Spinal cord (tissue), 10 donors: ENCODE measurements at places on chromosomes 3 and 15.

- DNase-seq: no peak
Observed at GRCh38 chr15:48622237-48622636, 23.3 kb downstream of the FBN1 start.

- DNase-seq: no peak
Observed at GRCh38 chr15:30963681-30964080, 27.7 kb downstream of the MTMR10 start.

GRCh38 chr3:22935040-22935439 lies 268.1 kb upstream of the UBE2E2 start:
- no peak for DNase-seq

GRCh38 chr3:149145974-149146373 lies 16.5 kb downstream of the HPS3 start:
- no peak for DNase-seq

GRCh38 chr15:42858540-42858939 lies 62.0 kb downstream of the TTBK2 start:
- no peak for DNase-seq

DNA sequence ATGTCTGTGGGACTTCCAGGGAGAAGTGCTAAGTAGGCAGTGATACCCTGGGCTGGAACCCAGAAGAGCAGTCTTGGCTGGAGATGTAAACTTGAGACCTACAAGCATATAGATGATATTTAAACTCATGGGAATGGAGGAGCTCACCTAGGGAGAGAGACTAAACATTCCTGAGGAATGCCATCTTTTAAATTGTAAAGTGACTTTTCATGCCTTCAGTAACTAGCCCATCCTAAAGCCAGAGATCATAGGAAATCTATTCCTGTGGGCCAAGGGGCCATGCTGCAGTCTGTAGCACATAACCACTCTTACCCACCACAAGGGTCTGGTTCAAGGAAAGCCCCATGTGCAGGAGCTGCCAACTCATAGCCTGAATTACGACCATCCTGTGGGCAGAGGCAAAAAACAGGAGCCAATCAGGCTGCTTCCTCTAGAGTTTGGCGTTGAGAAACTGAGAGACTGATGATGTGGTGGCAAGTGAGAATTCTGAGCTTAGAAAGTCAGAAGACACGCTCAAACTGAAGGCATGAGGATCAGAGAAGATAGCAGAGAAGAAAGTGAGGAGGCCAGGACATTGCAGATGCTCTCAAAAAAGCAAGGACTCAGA lies 37.5 kb downstream of the CTDSPL start:
- DNase-seq: no peak

GRCh38 chr3:66415867-66416428 lies 84.9 kb downstream of the LRIG1 start:
- no peak for DNase-seq

GRCh38 chr15:47445723-47446392 lies 271.4 kb upstream of the SEMA6D start:
- no peak for DNase-seq

GRCh38 chr15:85963262-85963760 lies 116.4 kb upstream of the AGBL1 start:
- no peak for DNase-seq

GRCh38 chr3:197302033-197302432 lies 3.6 kb upstream of the DLG1 start:
- no peak for DNase-seq

- DNase-seq: no peak
Observed at GRCh38 chr3:144148356-144148755, 176.7 kb downstream of the DIPK2A start.

DNA sequence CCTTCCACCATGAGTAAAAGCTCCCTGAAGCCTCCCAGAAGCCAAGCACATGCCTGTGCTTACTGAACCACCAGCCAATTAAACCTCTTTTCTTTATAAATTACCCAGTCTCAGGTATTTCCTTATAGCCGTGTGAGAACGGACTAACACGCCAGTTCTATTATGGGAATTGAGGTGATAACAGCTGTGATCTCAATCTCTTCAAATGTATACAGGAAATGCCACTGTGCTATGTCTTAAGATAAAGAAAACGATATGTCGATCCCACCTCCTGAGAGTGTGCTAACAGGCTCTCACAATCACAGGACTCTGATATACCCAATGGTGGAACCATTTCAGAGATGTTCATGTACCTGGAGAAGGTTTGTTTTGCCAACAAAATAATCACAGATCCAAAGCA lies 26.2 kb downstream of the CHSY1 start:
- no peak for DNase-seq
